Stimulated activated CD8-positive, alpha-beta memory T cell treated with anti-CD3 and anti-CD28 coated beads, Interleukin-4, amount 100 ng/mL, for 24 hours (primary cell): ENCODE measurements at places on chromosomes 6 and 20.

DNA sequence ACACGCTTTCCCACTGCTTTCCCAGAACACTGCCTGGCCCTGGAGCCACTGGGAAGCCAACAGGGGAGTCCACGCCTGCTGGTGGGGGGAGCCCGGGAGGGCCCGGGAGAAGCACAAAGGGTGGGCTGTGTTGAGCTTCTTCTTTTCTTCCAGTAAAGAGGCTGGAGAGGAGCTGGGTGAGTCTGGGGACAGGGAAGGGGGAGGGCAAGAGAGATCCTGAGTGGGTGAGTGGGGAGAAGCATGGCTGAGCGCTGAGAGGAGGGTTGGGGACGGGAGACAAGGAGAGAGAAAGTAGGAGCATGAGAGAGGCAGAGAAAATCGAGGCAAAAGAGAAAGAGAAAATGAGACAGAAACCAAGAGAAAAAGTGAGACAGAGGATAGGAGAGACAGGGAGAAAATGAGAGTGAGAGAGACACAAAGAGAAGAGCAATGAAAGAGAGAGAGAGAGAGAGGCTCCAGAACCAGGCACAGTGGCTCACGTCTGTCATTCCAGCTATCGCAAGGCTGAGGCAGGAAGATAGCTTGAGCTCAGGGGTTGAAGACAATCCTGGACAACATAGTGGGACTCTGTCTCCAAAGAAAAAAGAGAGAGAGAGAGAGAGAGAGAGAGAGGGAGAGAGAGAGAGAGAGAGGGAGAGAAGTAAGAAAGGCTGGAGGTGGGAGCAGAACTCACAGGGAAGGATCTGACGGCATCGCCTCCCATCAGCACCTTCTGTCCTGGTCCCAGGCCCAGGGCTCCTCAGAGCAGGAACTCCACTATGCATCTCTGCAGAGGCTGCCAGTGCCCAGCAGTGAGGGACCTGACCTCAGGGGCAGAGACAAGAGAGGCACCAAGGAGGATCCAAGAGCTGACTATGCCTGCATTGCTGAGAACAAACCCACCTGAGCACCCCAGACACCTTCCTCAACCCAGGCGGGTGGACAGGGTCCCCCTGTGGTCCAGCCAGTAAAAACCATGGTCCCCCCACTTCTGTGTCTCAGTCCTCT, 2.0 kb downstream of the LST1 start:
- DNase-seq = no peak

DNA sequence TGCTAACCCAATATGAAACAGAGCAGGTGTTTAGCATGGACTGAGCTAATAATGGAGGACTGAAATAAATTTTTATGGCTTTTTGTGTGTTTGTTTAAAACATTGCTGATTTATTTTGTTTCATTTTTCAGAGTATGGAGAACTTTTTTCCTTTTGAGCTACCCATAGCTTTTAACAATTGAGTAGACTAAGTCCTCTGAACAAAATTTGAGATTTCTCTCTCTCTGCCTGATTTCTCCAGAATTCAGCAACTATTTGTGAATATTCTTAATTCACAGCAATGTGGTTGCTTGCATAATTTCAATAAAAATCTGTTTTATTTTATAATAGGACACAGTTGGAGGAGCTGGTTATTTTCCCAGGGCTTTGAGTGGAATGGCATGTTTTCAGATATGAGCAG, 103.7 kb downstream of the TPBG start:
- no peak for DNase-seq

GRCh38 chr6:113416170-113416569, 441.0 kb upstream of the MARCKS start:
- DNase-seq = no peak

GRCh38 chr6:98644063-98644462, 190.3 kb upstream of the POU3F2 start:
- no peak for DNase-seq

GRCh38 chr20:10603971-10604864, 69.6 kb downstream of the JAG1 start:
- DNase-seq = no peak

- no peak for DNase-seq
Observed at GRCh38 chr20:25465243-25466135, 58.0 kb downstream of the GINS1 start.

GRCh38 chr6:33702345-33702977, 9.0 kb downstream of the UQCC2 start:
- DNase-seq = no peak

DNA sequence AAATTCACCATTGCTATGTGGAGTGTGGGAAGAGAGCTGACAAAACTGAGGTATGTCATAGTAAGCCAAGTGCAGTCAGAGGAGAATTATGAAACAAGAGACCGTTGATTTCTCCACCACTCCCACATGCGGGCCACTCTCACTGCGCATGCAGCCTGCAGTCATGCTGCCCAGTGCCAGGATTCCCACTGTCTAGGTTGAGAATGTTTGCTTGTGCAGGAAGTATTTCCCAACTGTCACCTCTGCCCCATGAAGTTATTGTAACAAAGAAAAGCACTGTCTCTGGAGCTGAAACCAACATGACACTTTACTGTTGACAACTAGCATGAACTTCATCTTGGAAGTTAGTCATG, 18.7 kb upstream of the SFT2D1 start:
- no peak for DNase-seq

GRCh38 chr20:833121-833449, 430 bp upstream of the FAM110A start:
- no peak for DNase-seq

GRCh38 chr6:163893609-163894189, 479.2 kb downstream of the QKI start:
- DNase-seq = no peak

DNA sequence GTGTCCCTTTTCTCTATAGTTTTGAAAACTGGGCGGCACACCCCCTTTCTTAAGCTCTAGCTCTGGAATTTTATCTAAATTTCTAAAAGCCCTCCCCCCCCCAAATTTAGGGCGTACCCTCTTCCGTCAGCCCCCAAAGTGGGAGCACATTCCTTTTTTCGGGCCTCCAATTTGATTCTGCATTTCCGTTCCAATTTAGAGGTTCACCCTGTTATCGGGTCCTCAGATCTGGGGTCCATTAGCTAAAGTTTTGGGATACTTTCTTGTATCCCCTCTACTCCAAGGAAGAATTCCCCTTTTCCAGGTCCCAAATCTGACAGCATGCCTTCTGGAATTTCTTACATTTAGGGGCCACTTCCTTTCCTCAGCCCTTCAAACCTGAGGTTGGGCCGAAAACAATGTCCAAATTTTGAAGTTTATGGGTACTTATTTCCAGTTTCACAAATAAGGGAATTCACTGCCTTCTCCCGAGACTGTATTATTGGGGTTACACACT, 796 bp downstream of the PHF20 start:
- no peak for DNase-seq

GRCh38 chr6:130666786-130667185, 160.4 kb upstream of the SMLR1 start:
- DNase-seq = no peak

DNA sequence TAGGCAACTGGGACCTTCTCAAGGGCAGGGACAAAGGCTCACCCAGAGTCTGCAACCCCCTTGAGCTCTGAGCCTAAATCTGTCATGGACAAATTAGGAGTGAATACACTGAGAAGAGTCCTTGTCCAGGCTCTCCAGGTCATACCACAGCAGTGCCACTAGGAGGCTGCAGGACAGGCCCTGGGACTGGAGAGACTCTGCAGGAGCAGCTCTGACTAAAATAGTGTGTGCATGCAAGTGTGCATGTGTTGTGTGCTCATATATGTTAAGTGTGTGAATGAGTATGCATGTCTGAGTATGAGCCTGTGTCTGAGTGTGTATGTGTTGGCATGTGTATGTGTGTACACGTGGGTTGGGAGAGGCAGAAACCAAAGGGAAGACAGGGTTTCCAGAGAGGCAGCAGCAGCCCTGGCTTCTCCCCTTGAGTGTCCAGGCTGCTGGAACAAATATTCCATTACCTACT, 27.1 kb downstream of the MRPL14 start:
- DNase-seq = no peak

DNA sequence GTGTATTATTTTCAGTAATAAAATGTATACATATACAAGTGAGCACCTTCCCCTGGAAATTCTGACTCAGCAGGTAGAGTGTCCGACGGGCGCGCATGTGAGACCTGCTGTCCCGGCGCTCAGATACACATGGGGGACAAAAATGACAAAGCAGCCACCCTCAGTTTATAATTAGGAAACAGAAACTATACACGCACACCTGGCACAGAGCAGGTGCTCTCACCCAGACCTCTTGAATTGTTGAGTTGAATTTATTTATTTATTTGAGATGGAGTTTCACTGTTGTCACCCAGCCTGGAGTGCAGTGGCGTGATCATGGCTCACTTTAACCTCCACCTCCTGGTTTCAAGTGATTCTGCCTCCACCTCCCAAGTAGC, 180.4 kb downstream of the ZDHHC14 start:
- DNase-seq = no peak

GRCh38 chr6:122392564-122393350, 6.7 kb upstream of the HSF2 start:
- DNase-seq = no peak

- no peak for DNase-seq
Observed at GRCh38 chr6:169292338-169293124, 38.9 kb upstream of the THBS2 start.

GRCh38 chr6:163001330-163001729, 273.6 kb downstream of the PACRG start:
- DNase-seq = no peak

- DNase-seq = no peak
Observed at GRCh38 chr20:34574861-34575260, 16.3 kb downstream of the MAP1LC3A start.

DNA sequence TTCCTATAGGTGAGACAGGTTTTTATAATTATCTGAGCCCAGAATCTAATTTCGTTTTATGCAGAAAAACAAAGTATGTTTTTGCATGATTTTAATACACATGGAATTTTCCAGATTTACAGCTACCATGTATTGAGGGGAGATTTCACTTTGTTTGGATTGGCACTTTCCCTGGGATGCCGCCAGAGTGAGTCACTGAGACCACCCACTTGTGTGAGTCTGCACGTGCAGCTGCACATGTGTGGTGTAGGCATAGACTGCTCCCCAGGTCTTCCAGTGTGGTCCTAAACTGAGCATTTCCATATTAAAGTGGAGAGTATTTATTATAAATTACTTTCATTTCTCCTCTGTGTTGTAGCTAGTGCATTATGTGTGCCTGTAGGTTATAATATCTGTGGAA, 186.8 kb downstream of the UBE3D start:
- no peak for DNase-seq

- no peak for DNase-seq
Observed at GRCh38 chr6:43848671-43849391, 78.8 kb downstream of the VEGFA start.

DNA sequence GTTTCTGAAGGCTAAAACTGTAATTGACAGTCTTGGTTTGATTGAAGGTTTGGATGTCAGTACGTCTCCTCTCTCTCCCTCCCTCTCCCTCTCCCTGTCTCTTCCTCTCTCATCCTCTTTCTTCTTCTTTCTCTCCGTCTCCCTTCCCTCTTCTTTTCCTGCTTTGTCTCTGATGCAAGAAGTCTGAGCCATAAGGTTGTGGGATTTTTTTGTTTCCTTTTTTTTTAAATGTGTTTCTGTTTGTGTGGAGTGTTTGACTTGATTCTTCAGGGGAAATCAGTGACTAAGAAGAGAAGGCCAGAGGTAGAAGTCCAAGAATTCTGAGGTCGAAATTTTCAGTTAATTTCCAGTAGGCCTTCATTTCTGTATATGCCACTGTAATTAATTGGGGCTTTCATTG, 111.9 kb downstream of the FOXO3 start:
- DNase-seq = no peak

DNA sequence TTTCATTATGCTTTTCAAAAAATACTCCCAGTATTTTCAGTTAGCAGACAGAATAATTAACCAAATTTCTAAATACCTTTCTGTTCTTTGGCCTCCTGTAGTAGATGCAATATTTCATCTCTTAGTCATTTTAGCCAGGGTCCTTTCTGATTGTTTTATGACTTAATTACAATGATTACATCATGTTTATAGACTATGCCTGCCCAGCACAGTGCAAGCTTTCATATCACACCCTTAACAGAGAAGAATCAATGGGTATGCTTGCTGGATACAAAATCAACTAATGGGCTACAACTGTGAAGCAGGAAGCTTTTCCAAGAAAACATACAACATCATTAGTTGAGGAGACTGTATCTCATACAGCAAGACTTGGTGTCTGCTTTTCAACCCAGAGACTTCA, 119.8 kb upstream of the NRSN1 start:
- DNase-seq = no peak

GRCh38 chr6:79030511-79030910, 47.5 kb downstream of the PHIP start:
- DNase-seq = no peak

DNA sequence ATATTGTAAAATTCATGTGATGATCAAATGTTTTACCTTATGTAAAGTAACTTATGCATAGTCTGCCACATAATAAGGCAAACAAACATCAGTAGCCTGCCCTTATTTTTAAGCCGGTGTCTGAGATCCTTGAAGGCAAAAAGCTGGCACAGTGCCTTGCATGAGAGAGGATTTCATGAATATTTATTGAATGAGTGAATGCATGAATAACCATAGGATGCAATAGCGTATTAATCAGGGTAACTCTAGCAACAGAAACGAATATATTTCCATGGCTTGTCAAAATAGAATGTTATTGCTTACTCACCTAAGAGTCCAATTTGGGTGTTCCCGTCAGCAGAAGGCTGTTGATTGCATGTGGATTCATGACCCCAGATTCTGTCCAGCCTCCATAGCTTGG, 34.9 kb downstream of the BTBD3 start:
- no peak for DNase-seq

GRCh38 chr6:32210191-32210601, 13.7 kb downstream of the NOTCH4 start:
- DNase-seq = no peak

DNA sequence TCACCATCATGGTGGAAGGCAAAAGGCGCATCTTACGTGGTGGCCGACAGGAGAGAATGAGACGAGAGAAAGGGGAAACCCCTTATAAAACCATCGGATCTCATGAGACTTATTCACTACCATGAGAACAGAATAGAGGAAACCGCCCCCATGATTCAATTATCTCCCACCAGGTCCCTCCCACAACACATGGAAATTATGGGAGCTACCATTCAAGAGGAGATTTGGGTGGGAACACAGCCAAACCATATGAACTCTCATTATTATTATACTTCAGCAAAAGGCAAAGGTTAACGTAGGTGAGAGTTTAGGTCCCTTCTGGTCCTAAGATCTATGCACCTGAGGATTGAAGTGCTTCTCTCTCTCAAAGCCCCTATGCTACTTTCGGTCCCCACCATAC, 2.4 kb upstream of the PFDN4 start:
- no peak for DNase-seq
